Hippocampal formation (tissue), 2 donors: ENCODE measurements at places on chromosomes 13 and 19.

GRCh38 chr13:44181931-44182330 lies 191.7 kb upstream of the SERP2 start:
- no peak for DNase-seq

DNA sequence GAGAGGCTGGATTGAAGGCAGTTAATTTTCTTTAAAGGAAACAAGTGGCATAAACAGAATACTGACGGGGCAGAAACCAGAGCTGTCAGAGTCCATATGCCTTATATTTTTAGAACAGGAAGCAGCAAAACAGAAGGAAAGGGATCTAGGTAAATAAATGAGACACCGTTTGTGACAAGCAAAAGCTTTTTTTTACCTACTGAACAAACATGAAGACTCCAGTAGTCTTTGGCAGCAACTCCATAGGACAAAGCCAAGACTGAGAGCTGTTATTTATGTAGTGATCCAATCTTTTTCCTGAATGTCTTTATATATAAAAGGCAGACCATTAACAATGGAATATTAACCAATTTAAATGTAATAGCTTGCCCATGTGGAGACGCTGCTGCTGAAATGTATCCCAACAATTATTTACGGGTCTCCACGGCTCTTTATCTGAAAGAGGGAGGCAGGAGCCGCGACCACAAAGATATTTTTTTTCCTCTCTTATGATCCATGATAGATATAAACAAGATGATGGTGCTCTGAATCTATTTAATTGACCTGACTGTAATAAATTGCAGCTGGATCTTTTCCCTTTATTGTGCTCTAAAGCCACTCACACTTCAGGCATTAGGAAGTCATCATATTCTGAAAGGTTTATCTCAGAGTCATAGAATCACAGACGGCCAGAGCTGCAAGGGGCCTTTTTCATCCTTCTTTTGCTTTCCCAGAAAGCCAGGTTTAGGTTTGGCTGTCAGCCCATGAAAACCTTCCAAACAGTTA lies 687.8 kb downstream of the EFNB2 start:
- DNase-seq: no peak

- DNase-seq: no peak
These were observed 5.5 kb upstream of the ZFP82 start for GRCh38 chr19:36423925-36424324.

- no peak for DNase-seq
These were observed 155.2 kb downstream of the LIG4 start for GRCh38 chr13:108060111-108060510.

DNA sequence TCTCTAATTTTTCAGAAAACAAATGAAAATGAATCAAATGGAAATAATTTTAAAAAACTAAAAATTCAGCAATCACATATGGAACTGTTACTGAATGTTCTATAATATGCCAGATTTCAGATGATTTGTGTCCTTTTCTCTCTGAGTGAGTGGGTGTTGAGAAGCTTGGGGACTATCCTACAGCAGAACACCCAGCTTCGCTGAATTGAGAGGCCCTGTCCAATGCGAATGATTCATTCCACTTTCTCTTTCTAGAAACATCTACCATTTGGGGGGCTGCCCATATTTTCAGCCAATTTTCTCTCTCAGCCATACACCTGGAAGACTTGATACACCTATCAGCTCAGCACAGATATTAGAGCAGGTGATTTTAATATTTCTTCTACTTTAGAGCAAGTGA lies 1666.7 kb downstream of the EFNB2 start:
- DNase-seq: no peak

DNA sequence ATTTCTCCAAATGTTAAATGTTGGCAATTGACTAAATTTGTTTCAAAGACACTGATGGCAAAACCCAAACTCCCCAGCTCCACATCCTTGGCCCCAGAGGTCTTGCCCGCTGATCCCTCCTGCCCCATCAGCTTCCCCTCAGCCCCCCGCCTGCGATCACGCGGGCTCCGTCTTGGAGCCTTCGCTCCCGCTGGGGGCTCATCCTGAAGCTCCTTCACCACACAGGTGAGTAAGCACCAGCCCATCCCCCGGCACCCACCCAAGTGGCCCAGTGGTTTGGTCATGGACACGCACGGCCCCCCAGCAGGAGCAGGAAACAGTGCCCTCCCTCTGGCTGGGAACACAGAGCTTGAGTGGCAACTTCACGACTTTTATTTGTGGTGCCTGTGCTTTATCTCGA lies 14.9 kb downstream of the EPS8L1 start:
- no peak for DNase-seq

DNA sequence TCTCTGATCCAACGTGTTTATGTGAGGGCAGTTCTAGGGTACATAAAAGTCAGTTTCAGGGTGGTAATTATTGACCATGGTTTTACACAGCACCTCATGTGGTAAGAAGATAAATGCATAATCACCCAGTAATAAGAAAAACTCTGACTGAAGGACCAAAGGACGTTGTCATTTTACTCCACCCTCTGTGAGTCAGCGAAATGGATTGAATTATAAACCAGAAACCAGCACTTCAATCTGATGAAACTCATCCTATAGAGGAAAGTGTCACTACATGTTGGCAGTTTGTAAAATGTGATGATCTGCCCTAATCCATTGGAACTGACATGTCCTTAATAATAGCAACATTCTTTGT lies 406.8 kb downstream of the KLF5 start:
- DNase-seq: no peak

DNA sequence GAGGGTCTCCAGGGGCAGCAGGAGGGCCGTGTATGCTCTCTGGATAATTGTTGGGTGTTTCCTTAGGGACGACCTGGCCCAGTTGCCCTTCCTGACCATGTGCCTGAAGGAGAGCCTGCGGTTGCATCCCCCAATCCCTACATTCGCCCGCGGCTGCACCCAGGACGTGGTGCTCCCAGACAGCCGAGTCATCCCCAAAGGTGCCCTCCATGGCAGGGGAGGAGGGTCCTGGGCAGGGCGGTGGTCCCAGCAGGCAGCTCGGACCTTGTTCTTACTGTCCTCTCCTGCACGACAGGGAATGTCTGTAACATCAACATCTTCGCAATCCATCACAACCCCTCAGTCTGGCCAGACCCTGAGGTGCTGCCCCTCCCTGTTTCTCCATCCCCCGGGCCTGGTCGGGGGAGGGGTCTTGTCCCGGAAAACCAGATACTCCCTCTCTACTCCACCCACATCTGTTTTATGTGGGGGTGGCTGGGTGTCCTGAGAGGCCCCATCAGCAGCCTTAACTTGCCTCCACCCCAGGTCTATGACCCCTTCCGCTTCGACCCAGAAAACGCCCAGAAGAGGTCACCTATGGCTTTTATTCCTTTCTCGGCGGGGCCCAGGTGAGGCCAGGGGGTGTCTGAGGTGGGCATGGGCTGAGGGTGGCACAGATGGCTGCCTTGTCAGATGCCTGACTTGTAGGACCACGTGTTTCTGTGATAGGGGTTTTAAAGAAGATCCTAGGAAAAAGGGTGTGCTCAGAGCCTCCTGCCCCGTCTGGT lies 12.3 kb upstream of the CYP4F3 start:
- no peak for DNase-seq

DNA sequence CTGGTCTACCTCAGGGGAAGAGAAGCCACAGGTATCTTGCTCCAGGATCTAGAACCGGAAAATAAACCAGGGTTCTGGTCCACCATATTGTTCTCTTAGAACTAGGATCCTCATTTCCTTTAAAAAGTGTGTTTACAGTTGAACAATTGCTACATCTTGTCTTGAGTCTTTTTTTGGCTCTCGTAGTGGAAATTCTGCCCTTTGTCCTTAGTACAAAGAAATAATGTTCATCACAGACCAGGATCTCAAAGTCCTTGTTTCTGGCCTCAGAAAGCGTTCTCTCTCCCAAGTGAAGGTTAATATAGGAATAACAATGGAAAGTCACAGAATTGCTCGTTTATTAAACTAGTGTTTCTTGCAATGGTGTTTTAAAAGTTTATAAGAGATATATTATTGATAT lies 20.8 kb downstream of the KLF2 start:
- DNase-seq: no peak

GRCh38 chr19:45407091-45407375 lies 589 bp downstream of the POLR1G start:
- no peak for DNase-seq

DNA sequence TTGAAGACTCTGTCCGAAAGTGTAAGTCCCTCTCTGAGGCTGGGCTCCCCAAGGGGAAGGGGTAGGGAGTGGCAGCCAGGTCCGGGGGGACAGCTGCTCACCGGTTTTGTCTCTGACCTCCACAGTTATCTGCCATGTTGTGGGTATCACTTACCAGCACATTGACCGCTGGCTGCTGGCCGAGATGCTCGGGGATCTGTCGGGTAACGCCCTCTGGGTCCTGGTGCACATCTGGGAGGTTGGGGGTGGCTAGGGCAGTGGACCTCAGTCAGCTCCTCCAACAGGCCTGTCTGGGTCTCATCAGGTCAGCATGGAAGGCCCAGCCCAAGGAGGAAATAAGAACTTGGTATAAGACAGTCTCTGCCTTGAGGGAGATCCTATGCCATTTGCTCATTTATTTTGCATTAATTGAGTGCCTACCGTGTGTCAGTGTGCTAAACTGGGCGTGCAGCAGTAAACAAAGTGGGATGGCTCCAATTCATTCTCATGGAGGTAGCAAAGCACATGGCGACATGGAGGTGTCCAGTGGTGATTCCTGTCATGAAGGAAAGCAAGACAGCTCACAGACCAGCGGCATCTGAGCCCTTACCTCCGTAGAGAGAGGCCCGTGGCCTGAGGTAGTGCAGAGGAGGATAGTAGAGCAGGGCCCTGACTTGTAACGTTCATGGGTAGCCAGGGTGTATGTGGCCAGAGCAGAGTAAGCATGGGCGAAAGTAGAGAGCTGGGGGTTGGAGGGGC lies 13.7 kb downstream of the EIF3K start:
- no peak for DNase-seq

DNA sequence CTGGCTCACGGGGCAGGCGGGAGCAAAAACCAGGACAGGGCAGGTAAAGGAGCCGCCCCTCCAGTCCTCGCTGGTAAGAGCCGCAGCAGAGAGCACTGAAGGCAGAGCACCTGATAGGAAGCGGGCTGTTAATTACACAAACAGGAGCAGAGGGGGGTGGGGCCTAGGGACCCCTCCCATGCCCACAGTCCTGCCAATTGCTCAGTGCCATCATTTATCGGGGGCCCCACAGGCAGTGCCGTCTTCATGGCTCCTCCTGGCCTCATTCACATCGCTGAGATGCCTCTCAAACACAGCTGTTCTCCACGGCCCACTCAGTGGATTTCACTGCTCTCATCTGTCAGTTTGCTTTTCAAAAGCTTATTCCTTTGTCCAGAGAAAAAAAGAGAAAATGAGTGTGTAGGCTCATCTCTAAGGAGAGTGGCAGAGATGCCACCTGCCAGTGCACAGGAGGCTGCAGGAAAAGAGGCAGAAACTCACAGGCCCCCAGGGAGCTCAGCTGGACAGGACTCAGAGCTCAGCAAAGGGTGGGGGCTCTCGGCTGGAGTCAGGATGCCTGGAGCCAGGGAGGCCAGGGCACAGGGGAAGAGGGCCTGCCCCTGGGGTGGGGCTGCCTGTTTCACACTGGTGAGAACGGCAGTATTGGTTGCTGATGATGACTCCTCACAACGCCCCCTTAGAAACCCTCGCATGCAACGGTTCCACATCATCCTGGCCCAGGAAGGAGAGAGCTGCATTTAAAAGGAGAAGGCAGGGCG lies 174.6 kb downstream of the COL4A1 start:
- DNase-seq: no peak

DNA sequence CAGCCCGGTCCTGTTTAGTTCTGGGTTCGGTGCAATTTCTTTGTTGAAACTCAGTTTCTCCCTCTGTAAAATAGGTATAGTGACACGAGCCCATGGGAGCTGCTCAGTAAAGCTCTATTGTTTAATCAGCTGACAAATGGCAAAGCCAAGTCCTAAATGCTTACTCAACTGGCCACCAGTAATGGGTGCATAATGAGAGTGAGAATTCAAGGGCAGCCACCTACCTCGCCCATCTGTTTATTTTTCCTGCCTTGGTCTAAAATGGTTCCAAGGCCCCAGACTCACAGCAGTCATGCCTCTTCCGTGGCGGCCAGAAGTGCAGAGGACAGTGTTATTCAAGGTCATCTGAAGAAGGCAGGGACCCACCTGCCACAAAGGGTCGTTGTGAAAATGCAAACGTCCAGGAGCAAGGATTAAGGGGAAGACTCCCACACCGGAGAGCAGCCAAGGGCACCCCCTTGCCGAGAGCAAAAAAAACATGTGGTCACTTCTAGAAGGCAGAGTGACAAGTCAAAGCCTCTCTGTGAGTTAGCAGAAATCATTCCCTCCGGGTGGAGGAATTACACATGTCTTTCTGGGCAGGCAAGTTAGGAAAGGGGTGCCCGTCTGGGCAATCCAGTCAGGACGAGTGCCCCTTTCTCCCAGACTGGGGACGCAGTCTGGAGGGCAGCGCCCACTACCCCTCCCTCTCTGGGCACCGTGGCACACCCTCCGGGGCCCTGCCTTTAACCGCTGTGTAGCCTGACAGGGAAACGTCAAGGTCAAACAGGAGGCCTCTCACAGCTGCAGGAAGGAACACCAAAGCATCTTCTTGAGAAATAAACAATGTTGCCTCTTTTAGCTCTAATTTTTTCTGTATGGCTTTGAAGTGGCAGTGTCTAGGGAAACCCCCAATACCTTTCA lies 186.2 kb downstream of the FOXO1 start:
- DNase-seq: no peak

- no peak for DNase-seq
These were observed 353.0 kb upstream of the KLF12 start for GRCh38 chr13:74487091-74487722.

DNA sequence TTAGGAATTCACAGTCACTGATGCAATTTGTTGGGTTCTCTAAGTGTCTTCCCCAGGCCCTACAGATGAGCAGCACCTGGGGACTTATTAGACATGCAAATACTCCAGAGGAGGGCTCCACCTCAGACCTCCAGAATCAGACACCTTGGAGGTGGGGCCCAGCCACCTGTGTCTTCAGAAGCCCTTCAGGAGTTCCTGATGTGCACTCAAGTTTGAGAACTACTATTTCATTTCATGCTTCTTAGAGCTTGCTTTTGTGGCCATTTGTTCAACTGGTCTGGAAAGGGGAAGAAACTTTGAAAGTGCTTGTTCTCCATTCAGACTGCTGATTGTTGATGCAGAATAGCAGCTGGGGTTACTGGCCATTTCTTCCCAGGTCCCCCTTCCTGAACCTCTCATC lies 472.0 kb downstream of the COG6 start:
- no peak for DNase-seq

GRCh38 chr19:33193865-33194362 lies at the start of gene LRP3:
LRP3 (plus strand) TSS chr19:33194330; CDS start chr19:33194786, 456 bp downstream.
- DNase-seq: no peak
